ENCODE measurements at places on chromosomes 2 and 18.

DNA sequence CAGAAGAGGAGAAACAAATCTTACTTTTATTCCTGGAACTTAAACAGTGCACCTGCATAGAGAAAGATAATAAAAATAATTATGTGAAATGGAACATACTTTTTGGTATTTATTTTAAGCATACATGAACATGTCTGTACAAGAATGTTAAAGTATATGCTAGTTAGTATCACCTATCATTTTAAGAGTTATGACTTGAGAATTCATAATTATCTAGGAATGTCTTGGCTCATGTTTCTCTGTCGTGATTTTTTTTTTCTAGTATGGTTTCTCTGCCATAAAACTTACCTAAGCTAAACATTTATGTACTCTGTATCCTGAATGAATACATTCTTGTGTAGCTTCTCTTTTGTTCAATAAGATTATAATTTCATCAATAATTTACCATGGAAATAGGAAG lies 4.2 kb downstream of the SERPINB7 start:
- no peak for DNase-seq

DNA sequence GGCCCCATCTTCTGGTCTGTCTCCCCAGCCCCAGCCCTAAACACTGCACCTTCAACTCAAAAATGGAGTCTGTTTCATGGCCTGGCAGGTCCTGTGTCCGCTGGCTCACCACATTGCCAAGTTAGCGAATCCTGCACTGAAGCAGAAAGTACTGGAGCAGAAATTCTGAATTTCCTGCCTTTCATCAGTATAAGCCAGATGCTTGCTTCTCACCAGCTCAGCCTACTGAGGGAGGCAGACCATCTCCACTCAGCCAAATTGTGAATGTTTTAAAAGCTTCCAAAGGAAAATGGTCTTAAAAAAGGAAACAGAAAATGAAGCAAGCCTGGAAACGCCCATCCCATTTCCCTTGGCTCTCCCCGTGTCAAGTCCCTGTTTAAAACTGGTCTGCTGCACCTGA lies 157.8 kb downstream of the C1D start:
- no peak for DNase-seq

- DNase-seq = no peak
Observed at GRCh38 chr2:16816522-16816921, 150.9 kb upstream of the CYRIA start.

DNA sequence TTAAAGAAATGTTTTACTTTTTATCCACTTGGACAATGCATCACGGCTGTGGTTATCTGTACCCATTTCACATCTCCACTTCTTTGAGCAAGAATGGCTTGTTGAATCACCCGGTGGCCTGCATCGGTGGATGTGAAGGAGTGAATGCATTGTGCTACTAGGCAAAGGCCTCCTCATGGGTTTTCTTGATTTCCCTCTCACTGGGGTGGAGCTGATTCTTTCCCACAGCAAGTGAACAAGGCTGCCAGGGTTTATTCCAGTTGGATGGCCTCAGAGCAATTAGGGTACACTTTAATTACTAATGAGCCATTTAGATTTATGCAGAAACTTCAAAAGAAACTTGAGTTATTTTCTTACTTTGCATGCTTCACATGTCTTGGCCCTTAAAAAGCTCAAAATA lies 387.1 kb downstream of the RND3 start:
- no peak for DNase-seq

GRCh38 chr2:34734042-34734441 lies 1134.9 kb upstream of the FAM98A start:
- DNase-seq = no peak

GRCh38 chr2:131153529-131153928 lies 48.4 kb downstream of the PLEKHB2 start:
- no peak for DNase-seq

GRCh38 chr2:101114268-101114783 lies 36.9 kb downstream of the TBC1D8 start:
- no peak for DNase-seq

GRCh38 chr2:204452464-204453023 lies 92.7 kb upstream of the PARD3B start:
- DNase-seq = no peak

- DNase-seq = peak; percentile 68
Observed at GRCh38 chr2:64730551-64731262, 77.0 kb upstream of the SERTAD2 start.

GRCh38 chr2:29423061-29423666 lies 307.9 kb downstream of the CLIP4 start:
- no peak for DNase-seq

DNA sequence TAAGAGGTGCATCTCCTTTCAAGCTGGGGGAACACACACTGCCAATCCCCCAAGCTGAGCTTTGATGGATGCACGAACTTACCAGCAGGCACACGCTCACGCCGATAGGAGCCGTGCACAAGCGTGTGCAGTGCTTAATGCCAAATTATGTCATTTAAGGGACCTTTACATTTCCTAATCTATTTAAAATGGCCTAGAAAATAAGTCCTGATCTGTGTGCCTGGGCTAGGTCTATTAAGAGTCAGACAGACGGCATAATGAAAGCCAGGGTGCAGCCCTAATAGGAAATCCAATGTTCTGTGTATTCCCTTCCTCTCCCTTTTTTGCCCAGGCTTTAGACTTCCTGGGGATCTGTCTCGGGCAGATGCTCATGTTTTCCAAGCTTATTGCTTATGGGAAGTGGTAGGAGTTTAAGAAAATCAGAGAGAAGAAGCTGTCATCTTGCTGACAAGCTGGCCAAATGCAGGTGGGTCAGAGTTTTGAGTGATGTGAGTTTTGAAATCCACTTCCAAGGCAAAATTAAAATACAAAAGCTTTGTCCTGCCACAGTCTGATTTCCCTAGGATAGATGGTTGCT lies 142.6 kb downstream of the MYT1L start:
- no peak for DNase-seq

DNA sequence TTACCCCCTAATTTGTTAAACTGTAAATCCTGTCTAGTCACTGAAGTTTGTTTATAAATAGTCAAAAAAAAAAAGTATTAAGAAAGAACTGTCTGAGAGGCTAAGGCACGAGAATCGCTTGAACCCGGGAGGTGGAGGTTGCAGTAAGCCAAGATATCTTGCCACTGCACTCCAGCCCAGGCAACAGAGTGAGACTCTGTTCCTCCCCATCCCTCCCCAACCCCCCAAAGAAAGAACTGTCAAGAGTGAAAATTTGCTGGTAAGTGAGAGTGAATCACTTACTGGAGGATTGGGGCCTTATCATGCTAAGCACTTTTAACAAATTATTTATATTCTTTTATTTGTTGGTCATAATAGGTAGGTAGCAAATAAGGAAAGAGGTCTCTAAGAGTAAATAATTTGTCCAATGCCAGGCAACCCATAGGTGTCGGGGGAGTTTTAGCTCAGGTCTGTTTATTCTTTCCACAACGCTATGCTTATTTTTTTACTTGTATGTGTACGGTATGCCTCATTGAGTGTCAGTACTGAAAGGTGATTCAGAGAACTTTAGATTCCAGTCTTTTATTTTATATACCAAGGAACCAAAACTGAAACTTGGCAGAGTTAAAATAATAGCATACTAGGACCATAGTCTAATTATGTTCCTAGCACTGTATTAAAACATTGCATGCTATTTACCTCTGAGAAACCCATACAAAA lies 2.5 kb downstream of the TAF4B start:
- no peak for DNase-seq
